Activated CD4-positive, alpha-beta T cell treated with anti-CD3 and anti-CD28 coated beads, Interleukin-2, amount 50 U/mL, for 16 hours (primary cell): ENCODE measurements at places on chromosomes 11 and 22.

DNA sequence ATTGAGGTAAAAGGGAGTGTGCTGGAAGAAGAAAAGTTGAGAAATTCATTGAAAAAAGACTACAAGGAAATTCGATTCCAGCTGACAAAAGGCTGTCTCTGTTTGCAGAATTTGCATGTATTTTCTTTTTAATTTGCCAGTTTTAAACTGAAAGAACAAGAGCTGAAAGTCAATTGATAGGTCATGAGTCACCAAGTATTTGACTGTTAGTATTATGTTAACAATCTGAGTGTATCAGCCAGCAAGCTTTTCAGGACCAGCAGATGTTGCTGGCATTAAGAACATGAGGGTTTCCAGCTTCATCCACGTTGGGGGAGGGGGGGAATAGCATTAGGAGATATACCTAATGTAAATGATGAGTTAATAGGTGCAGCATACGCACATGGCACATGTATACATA, 726.7 kb downstream of the METTL15 start:
- DNase-seq: no peak

- DNase-seq: peak; percentile 26
Measured at GRCh38 chr11:26297189-26297975, 34.5 kb upstream of the ANO3 start.

DNA sequence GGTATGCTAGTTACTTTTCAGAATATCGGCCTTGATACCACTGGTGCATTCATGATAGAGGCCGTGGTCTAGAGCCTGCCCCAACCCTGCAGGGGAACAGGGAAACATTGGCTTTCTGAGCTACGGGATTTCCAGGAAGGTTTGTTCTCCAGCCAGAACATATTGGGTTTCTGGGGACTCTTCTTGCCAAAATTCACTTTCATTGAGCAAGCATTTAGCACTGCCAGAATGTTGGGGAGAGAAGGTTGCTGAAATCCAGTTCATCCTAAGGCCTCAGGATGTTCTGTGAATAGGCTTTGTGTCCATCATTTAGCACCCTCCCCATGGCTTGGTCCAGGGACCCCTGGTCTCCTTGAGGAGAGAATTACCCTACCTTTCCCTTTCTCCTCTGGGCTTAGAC, 36.7 kb downstream of the DRG1 start:
- DNase-seq: no peak

DNA sequence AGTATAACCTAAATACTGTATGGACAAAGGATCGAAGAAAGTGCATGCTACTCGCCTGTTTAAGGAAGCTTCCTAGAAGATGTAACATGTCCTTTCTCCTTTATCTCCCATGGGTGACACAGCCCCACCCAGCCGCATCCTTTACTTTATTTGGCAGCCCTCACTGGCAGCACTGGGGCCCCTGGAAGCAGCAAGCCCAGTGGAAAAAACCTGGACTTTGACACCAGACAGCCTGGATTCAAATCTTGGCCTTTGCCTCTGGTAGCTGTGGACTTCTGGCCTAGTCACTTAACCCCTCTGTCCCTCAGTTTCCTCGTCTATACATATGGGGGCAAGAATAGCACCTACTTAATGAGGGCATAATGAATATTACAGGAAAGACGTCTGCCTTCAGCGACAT, 67.1 kb downstream of the MYEOV start:
- DNase-seq: no peak
